ENCODE measurements at places on chromosomes 4 and X.

- DNase-seq, result no peak
Observed at GRCh38 chr4:159052315-159052714, 50.6 kb upstream of the RAPGEF2 start.

DNA sequence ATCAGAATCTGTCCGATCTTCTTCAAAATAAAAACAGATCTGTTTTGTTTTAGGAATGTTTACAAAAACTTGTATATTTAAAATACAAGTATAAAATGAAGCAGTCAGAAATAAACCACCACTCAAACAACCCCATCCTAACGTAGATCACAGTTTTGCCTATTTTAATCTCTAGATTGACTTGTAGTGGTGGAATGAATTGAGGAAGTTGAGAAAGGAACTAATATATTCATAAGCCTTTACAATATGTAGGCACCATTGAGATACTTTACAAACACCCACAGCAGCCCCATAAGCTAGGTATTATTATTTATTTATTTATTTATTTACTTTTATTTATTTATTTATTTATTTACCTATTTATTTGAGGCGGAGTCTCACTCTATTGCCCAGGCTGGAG is 52.3 kb upstream of the KLF3 start:
- DNase-seq, result no peak

- no peak for DNase-seq
Observed at GRCh38 chr4:142324572-142324971, 521.5 kb downstream of the INPP4B start.

GRCh38 chr4:162162672-162163071 is 1.1 kb downstream of the FSTL5 start:
- DNase-seq, result no peak

GRCh38 chrX:96703816-96704215 is 19.2 kb downstream of the DIAPH2 start:
- no peak for DNase-seq

GRCh38 chrX:118760025-118760424 is 32.6 kb downstream of the IL13RA1 start:
- no peak for DNase-seq

DNA sequence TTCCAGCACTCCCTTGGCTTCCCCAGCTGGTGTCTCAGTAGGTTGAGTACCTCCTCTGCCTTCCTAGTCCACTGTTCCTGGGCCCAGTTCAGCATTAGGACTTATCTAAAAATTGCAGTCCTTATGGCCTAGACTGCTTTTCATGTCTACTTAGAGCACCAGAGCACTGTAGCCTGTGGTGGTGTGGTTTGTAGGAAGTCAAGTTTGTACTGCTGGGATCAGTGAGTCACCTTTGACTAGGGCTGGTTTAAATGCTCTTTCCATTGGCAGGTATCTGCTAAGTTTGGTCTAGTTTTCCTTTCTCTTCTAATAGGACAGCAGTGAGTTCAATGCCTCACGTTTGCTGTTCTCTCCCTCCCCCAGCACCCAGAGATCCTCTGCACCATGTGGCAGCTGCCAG is 233.6 kb upstream of the WDFY3 start:
- DNase-seq, result no peak

- no peak for DNase-seq
Observed at GRCh38 chrX:10582945-10583344, 37.4 kb downstream of the MID1 start.

All from stimulated activated CD8-positive, alpha-beta memory T cell treated with anti-CD3 and anti-CD28 coated beads, Interleukin-15, amount 100 ng/mL, for 24 hours (primary cell).